T-cell (primary cell): ENCODE measurements at places on chromosomes 7 and 10.

DNA sequence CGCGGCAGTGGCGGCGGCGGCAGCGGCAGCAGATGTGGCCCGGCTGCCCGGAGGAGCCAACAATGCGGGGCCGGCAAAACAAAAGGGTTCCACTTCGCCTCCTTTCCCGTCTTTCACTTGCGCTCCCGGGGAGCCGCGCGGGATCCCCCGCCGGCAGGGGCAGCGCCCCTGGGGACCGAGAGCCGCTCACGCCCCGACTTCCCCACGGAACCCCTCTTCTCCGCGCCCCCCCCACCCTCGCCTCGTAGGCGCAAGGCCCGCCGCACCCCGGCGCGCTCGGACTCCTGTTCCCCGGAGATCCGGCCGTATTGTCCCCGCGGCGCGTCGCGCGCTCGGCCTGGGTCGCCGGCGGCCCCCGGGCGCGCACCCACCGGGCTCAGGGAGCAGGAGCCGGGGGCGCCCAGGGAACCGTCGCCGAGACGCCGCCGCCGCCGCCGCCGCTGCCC lies 854 bp downstream of the CTBP2 start:
- DNase-seq = no peak

GRCh38 chr10:42991442-42992098 lies 85.3 kb upstream of the RET start:
- no peak for DNase-seq

- no peak for DNase-seq
Measured at GRCh38 chr10:21141946-21142492, 244.9 kb upstream of the NEBL start.

- no peak for DNase-seq
Measured at GRCh38 chr10:114751856-114752255, 69.7 kb upstream of the FHIP2A start.

- DNase-seq = no peak
Measured at GRCh38 chr7:85204061-85204460, 17.2 kb upstream of the SEMA3D start.

DNA sequence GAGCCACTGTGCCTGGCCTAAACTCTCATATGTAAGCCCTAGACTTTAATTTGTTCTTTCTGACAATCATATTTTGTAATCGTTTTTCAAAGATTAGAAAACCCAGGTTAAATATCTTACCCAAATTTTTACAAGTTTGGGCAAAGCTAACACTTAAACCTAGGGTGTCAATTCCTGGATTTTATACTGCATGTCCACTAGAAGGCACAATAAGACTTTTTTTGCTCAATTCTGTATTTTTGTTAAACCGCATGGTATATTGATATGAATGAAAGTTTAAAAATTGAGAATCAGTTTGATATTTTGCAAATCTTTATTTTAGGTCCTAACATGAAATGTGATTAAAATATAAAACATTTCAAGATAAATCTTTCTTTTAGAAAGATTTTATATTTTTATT lies 29.3 kb downstream of the DYNC2I1 start:
- no peak for DNase-seq

- DNase-seq = no peak
Measured at GRCh38 chr10:1774796-1775195, 37.5 kb upstream of the ADARB2 start.

GRCh38 chr7:106421181-106421762 lies 136.5 kb upstream of the NAMPT start:
- no peak for DNase-seq

DNA sequence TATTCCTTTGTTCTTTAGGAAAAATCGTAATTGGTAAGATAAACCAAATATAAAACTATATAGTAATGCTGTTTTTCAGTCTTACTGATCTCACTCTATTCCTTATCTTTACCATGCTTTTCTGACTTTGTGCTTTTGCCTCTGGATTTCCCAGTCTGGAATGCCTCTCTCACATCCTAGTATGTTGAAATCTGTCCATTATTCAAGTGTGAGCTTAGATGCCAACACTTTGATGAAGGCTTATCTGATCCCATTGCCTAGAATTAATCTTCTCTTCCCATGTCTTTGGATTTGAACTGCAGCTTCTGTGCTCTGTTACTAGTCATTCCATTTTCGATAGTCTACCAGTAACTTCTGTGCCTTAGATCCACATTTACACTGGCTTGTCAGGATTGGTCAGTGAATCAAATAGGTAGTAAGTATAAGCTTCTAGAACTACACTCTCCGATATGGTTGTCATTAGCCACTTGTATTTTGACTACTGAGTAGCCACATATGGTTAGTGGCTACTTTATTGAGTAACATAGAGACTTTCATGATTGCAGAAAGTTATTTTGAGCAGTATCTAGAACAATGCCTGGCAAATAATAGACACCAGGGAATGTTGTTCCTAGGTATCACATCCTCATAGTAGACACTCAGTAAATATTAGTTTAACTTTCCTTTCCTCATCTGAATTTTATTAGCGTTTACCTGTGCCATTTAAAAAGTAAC lies 92.9 kb downstream of the BMPR1A start:
- DNase-seq = no peak

- no peak for DNase-seq
Measured at GRCh38 chr10:78035025-78035424, 1.4 kb downstream of the RPS24 start.

GRCh38 chr7:44973610-44974401 lies 5.0 kb downstream of the MYO1G start:
- DNase-seq = peak; percentile 61
